ENCODE measurements at places on chromosomes 7 and 10.

DNA sequence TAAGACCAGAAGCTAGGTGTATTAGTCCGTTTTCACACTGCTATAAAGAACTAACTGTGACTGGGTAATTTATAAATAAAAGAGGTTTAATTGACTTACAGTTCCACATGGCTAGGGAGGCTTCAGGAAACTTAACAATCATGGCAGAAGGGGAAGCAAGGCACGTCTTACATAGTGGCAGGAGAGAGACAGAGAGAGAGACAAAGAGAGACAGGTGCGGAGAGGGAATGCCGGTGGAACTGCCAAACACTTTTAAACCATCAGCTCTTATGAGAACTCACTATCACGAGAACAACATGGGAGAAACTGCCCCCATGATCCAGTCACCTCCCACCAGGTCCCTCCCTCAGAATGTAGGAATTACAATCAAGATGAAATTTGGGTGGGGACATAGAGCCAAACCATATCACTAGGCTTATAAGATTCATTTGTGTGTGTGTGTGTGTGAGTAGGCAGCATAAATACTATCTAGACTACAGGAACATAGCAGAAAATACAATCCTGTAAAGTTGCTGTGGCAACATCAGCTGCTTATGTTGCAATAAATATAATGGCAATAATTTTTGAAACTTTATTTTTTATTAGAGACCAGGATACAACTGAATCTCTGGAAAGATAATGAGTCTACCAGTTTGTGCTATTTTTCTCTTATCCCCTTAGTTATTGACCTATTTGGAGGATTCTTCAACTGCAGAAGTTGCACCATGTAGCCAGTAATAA is 77.1 kb downstream of the NRF1 start:
- DNase-seq = no peak

- DNase-seq = no peak
These were observed 197.4 kb downstream of the SEMA3E start for GRCh38 chr7:83451501-83452045.

- no peak for DNase-seq
These were observed 68.1 kb downstream of the BMPER start for GRCh38 chr7:33973231-33974015.

GRCh38 chr10:2866569-2866968 is 200.8 kb upstream of the PFKP start:
- DNase-seq = no peak

DNA sequence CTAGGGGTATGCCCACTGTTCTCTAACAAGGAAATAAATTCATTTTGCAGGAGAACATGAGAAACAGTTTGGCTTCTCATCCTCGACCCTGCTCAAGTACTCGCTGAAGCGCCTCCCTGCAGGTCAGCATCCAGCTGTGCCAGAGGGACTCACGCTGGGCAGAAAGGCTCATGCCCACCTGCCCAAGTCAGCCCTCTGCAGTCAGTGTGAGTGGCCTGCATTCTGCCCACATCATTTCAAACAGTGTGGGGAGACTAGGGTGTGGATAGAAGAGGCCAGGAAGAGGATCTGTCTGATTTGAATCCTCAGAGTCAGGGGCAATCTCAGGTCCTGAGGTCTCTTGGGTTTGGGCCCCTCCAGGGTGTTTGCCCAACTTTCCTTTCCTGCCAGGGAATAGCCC is 297.8 kb downstream of the ELMO1 start:
- no peak for DNase-seq

DNA sequence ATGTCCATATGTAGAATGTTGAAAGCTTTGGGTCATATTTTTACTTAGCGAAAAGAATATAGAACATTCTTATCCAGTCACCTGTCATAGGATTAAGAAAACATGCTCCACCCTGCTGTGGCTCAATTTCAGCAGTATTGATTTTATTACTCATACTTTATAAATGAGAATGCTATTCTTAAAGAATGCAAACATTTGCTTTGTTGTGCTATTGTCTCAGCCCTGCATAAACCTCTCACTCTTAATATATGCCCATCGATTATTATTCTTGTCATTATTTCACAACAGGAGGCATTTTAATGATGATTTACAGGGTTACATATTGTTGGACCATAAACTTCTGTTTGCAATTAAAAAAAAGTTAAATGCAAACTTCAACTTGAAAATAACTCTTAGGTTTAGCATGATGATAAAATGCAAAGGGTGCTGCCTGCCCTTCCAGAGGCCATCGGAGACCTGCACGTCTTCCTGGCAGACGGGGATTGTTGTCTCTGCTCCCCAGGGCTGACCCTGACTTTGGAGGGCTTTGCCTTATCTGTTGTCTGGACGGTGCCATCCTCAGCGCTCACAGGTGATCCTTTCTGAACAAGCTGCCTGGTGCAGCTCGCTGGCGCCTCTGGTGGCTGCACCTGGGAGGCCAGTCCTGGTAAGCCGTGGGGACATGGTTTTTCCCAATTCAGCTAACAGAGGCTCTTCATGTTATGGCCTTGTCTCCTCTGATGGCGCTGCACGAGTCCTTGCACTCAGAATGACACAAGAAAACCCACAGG is 50.0 kb upstream of the SHH start:
- DNase-seq = no peak

GRCh38 chr10:96700374-96701099 is 19.8 kb downstream of the PIK3AP1 start:
- DNase-seq = no peak

GRCh38 chr10:22674573-22674930 is 39.8 kb downstream of the PIP4K2A start:
- DNase-seq = no peak

DNA sequence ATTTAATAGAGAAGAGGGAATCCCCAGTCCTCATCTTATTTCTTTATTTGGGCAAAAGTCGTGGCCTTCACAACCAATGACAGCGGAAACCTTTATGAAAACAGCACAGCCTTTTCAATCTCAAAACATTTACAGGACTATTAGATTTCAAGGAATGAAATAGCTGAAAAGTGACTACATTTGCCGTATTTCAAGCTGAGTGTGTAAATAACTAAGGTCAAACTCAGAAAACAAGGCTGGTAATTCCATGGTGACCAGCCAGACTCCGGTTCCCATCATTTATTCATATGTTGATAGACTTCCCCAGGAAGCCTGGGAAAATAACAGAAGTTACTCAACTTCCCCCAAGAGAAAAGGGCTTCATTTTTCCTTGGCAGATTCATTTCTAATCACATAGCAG is 457.3 kb upstream of the NFE2L3 start:
- DNase-seq = no peak

DNA sequence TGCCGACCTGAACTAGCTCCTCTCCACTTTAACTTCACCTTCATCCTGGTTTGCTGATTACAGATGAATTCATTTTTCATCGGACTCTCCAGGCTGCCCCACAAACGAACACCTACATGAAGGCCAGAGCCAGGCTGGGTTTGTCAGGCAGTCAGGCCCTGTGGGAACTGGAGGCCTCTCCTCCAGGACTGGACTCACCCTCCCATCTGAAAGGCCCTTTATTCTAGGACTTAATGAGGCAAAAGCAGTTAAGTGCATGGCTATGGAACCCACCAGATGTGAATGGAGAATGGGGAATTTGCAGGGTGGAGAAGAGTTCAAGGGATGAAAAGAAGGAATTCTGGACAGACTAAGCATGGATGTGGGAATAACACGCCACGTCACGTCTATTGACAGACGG is 170.8 kb downstream of the ARHGAP12 start:
- DNase-seq = no peak

GRCh38 chr10:50417886-50418830 is 166.8 kb upstream of the ASAH2 start:
- no peak for DNase-seq

DNA sequence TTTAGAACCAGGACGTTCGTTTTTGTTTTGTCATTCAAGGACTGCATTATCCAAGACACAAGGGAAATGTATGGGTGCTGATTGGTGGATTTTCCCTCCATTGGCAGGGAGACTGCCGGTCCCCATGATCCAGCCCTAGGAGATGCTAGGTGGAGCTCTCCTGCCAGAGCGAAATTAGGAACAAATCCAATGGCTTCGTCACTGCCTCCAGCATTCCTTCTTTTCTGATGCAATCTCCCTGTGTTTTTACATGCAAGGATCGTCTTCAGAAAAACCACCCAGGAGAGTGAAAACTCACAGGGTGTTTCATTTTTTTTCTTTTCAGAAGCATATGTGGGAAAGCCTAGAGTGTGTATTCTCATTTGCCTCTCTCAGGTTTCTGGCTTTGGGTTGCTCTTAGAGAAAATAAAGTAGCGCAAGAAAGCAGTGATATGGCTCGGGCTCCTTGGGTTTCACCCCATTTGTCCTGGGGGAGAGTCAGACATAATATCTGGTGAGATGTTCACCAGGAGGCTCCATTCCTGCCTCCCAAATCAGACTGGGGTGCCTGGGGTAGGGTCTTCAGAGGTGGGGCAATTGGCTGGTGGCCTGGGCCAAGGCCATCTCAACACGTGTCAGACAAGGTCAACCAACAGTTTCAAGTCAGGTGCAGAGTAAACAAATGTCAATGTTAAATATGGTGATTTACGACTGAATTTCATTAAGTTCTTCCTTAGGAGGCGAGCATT is 450.9 kb upstream of the MKI67 start:
- no peak for DNase-seq

- DNase-seq = no peak
These were observed 22.1 kb upstream of the STK17A start for GRCh38 chr7:43560742-43561330.

- no peak for DNase-seq
These were observed 18.3 kb downstream of the VWDE start for GRCh38 chr7:12385364-12385786.

- DNase-seq = no peak
These were observed 89.3 kb upstream of the ARID5B start for GRCh38 chr10:61812052-61812721.

Data from stimulated activated CD4-positive, alpha-beta T cell treated with anti-CD3 and anti-CD28 coated beads, Interleukin-1b, Interleukin-23, amount 100 ng/mL, for 1 hour (primary cell).